NCI-H1694 treated with DMSO at 0.1 percent for 48 hours (cell line): ENCODE measurements at places on chromosomes 6 and 20.

DNA sequence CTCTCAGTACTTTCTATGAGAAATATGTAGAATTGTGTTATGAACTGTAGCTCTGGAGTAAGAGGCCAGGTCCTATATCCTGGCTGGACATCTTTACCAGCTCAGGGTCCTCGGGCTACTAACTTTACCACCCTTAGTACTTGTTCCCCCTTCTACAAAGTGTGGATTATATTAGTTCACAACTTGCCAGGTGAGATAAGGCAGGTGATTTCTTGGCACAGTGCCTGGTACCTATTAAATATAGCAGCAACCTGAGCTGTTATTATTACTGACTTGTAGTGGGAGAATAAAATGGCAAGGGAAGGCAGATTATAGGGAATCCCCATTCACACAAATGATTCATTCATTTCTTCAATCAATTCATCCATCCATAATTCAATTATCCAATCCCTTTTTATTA lies 150.1 kb downstream of the DOK5 start:
- no peak for DNase-seq

DNA sequence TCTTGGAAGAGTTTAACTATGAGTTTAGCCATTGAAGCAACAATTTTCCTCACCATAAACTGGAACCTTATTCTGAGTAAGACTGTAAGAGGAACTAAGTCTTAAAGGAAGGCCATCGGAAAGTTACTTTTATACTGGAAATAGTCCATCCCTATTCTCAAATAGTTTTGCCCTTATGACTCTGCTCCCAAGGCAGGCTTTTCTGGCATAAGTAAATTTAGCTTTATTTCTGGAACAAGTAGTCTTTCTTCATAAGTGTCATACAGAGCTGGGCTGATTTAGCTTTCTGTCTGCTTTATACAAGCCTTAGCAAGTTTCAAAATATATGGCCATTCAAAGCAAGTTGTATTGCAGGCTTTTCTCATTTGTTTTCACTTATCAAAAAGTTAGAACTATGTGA lies 328.1 kb downstream of the HACE1 start:
- DNase-seq = no peak

GRCh38 chr6:24690593-24690992 lies 23.7 kb downstream of the ACOT13 start:
- DNase-seq = no peak

- no peak for DNase-seq
Observed at GRCh38 chr6:135880066-135880972, 28.8 kb downstream of the PDE7B start.

DNA sequence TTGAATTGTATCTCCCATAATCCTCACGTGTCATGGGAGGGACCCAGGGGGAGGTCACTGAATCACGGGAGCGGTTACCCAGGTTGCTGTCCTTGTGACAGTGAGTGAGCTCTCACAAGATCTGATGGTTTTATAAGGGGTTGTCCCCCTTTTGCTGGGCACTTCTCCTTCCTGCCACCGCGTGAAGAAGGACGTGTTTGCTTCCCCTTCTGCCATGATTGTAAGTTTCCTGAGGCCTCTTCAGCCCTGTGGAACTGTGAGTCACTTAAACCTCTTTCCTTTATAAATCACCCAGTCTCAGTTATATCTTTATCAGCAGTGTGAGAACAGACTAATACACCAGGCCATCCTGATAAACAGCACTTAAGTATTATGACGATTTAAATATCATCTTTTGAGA lies 9.0 kb upstream of the MRGBP start:
- no peak for DNase-seq

- no peak for DNase-seq
Observed at GRCh38 chr6:69785697-69786096, 11.1 kb downstream of the LMBRD1 start.

- no peak for DNase-seq
Observed at GRCh38 chr6:14499841-14500240, 382.3 kb downstream of the CD83 start.

- DNase-seq = no peak
Observed at GRCh38 chr6:51531623-51532022, 555.8 kb downstream of the PKHD1 start.

- no peak for DNase-seq
Observed at GRCh38 chr6:117137711-117138110, 127.6 kb upstream of the VGLL2 start.
